ENCODE measurements at places on chromosomes 1 and 21. TPM values are rescaled to one million over a fixed set of nuclear protein-coding genes. Genes with fewer than 3 reads are reported as not detected.

DNA sequence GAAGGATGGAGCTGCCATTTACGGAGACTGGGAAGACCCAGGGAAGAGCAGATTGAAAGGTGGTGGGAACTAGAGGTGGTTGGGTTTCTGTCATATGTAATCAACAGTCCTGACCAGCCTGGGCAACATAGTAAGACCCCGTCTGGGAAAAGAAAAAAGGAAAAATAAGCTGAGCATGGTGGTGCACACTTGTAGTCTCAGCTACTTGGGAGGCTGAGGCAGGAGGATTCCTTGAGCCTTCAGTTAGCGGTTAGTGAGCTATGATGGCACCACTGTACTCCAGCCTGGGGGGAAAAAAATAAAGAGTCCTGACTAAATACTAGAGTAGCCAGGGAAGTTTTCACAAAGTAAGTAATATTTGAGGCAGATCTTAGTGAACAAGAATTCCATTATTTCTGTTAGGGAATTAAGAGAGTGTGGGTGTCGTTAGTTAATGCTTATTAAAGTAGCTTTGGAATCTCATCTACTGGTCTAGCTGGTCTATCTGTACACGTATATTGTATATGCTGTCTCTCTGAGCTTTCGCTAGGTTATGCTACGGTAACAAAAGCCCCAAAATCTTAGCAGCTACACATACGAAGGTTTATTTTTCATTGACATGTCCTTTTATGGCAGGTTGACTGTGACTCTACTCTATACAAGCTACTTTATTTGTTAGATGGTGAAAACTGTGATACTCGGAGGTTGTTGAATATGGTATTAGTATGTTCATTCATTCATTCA is 4.4 kb downstream of the NBPF1 start:
- no peak for DNase-seq

GPR52 gene
- total RNA-seq: 3.1 TPM

FTCD gene
- 1.8 TPM for total RNA-seq

DNA sequence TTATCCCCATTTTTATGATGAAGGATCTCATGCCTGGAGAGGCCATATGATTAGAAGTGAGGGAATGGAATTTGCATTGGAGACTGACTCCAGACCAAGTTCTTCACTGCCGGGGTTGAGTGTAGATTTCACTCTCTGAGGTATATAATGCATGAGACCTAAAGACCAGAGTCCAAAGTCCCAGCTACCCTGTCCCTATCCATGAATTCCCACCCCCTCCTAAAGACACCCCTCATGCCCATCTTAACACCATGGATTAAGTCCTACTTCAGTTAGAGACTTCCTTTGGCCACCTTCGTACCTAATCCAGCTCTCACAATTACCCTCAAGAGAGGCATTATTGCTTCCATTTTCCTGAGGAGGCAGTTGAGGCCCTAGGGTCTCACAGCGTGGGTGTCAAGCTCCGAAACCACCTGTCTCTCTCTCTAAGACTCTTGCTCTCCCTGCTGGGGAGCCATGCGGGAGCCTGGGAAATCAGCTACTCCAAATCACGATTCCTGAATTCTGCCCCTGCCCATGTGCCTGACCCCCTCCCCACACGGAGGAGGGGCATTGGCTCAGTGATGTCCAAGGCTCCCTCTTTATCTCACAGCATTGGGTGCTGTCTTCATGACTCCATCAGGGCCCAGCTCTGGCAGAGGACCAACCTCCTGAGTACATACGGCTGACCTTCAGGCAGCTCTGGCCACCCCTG is 11.7 kb upstream of the FOXO6 start:
- no peak for DNase-seq

DNA sequence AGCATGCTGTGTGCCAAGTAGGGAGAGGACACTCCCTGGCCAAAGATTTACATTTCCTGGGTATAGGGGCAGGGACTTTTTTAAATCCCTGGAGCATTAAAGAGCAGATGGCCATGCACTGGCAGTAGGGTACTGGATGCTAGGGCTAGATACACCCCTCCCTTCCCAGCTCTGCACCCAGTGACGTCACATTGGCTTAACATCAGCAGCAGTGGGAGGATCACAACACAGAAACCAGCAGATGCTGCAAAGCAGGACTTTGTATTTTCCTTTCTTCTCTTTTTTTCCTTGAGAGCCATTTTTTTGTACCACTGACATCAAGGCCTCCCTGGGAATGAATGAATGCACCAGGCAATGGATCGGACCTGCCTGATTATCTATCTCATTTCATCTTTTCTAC is 243.0 kb downstream of the KAZN start:
- DNase-seq: no peak

TTC34 gene
- 1.2 TPM for total RNA-seq

- no peak for DNase-seq
Measured at GRCh38 chr1:25020851-25021590, 90.9 kb upstream of the RUNX3 start.

GRCh38 chr1:163570071-163570470 is 248.3 kb downstream of the NUF2 start:
- DNase-seq: no peak

DNA sequence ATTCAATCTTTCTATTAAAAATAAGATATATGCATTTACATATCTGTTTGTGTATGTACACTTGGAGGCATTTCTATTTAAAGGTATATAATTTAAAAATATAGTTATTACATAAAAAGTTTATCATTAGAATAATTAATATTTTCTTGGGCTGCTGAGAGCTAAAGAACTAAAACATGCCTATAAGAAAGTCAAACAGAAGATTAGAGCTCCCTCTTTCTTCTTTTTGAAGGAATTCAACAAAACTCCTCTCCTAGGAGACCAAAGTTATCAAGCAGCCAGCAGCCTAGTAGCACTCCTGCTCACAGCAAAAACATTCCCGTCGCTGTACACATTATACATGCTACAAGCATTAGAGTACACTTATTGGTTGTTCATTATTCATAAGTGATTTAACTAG is 216.4 kb downstream of the VAV3 start:
- DNase-seq: no peak

KIAA1614 gene
- 16.6 TPM for total RNA-seq

LCE6A gene
- not detected for total RNA-seq

CACHD1 gene
- total RNA-seq: 2.5 TPM

GRCh38 chr1:58816747-58817221 is 32.9 kb upstream of the JUN start:
- no peak for DNase-seq

HOOK1 gene
- 12.0 TPM for total RNA-seq

GRCh38 chr1:7420098-7420445 is 351.0 kb upstream of the VAMP3 start:
- DNase-seq: no peak

GRCh38 chr1:46289976-46290375 is 13.4 kb downstream of the LRRC41 start:
- DNase-seq: no peak

KIF2C gene
- total RNA-seq: 1.6 TPM

- no peak for DNase-seq
Measured at GRCh38 chr21:45069711-45070110, 4.7 kb upstream of the ADARB1 start.

LPAR3 gene
- total RNA-seq: 49.0 TPM

GRCh38 chr1:68128157-68128556 is 77.7 kb upstream of the DIRAS3 start:
- no peak for DNase-seq

SAMD11 gene
- 6.9 TPM for total RNA-seq

DNA sequence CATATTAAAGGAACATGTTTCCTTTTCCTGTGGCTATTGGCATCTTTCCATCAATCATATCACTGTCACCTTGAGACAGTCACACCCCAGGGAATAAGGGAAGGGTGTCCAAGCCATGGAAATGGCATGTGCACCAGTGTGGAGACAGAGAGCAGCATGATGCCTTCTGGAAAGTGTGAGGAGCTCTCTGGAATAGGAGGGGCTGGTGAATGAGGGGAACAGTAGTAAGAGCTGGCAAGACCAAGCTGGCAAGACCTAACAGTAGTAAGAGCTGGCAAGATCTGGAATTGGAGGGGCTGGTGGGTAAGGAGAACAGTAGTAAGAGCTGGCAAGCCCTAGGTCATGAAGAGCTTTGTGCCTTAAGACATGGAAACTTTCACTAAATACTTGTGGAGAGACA is 186.7 kb downstream of the C1orf94 start:
- DNase-seq: no peak

LHX8 gene
- not detected for total RNA-seq

DNA sequence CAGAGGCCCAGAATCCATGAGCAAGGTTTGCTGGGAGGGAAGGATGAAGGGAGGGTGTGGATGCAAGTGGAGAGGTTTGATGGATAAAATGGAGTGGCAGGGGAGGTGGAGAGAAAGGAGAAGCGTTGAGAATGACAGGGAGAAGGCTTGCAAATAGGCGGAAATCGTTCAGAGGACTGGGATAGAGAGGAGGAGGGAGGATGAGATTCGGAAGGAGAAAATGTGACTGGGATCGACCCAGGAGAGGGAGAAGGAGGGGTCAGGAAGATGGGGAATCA is 376 bp downstream of the AVPR1B start:
- DNase-seq: no peak

TMEM82 gene
- total RNA-seq: not detected

DNA sequence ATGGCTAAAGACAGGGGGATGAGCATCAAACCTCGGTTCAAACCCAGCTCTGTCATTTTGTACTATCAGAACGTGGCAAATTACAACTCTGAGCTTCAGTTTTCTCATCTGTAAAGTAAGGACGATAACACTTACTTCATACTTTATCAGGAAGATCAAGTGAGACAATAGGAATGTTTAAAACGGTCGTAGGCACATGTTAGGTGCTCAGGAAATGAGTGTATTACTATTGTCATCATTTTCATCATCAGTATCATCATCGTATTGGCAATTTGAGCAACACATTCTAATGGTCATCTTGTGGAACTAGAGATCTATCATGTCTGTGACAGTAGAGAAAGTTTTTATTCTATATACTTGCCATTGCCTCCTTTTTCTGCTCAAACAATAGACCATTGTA is 22.1 kb upstream of the GADD45A start:
- no peak for DNase-seq

DNA sequence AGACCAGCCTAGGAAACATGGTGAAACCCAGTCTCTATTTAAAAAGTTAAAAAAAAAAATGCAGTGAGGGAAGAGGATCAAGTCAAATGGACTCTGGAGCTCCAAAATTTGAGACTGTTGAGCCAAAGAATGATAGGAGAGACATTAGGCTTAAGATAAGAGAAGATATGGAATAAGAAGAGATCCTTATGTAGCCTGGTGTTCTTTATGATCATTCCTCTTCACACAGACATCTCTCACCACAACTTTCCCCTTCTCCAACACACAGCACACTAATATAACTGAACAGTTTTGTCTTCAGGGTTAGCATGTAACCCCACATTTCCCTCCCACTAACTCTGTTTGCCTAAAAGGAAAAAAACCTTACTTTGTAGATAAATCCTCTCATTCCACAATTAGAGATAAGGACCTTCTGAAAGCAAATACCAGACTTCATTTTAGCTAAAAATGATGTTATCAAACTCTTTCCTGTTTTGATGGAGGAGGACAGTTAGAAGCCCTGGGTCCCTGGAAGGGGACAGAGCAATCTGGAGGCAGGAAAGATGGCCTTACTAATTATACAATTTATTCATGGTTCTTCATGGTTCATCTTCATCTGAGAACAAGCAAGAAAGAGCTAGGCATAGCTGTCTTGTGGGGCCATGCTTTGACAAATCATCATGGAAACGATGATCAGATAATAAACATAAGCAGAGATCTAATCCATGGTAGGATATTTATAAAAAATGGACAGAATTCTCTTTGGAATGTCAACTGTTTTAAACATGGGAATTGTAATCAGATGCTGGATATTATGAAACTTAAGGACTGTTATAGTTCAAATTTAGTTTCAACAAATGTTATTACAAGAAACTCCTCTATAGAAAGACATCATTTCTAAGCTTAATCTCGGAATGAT is 96.7 kb upstream of the S1PR1 start:
- no peak for DNase-seq

TSPAN1 gene
- total RNA-seq: 2.4 TPM

DNA sequence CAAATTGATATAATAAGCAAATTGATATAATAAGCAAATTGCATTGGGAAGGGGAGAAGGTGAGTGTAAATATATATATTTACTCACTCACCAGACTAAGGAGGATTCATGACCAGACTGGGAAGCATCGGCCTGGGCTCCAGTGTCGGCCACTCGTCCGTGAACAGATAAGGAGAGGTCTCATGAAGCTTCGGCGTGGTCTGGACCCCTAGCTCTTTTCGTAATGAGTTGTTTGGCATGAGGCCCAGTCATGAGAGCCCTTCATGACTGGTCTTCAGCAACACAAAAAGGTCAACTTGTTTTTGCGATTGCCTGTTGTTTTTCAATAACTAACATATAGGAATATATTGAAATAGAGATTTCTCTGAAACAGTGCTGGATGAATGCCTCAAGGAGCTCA is 222.9 kb upstream of the KCNK2 start:
- no peak for DNase-seq

KRTAP19-3 gene
- total RNA-seq: not detected

DNA sequence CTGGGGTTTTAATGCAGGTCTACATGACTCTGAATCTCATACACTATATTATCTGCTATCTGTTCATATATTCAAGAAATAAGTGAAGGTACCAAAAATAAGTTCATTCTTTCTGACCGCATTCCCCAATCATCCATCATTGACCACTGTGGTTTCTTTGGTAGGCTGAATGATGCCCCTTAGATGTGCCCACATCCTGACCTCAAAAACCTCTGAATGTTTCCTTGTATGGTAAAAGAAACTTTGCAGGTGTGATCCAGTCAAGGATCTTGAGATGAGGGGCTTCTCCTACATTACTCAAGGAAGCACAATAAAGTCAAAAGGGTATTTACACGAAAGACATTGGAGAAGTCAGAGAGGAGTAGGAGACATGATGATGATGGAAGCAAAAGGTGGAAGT is 60.6 kb upstream of the LRRC8B start:
- DNase-seq: no peak

DNA sequence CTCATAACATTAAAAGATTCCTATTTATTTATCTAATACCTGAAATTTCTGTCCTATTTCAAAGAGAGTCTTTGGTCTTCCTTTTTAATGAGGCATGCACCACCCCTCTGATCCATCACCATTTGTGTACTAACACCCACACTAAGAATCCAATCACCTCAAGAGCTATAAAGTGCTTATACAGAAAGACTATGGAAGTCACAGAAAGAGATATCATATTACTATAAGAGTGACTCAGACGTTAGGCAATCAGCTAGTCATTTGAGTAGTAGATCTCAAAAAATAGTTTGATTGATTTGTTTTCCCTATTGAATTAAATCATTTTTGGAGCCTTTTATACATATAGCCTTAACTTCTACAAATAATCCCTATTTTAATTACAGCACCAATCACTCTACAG is 46.1 kb downstream of the NME7 start:
- DNase-seq: no peak

DNA sequence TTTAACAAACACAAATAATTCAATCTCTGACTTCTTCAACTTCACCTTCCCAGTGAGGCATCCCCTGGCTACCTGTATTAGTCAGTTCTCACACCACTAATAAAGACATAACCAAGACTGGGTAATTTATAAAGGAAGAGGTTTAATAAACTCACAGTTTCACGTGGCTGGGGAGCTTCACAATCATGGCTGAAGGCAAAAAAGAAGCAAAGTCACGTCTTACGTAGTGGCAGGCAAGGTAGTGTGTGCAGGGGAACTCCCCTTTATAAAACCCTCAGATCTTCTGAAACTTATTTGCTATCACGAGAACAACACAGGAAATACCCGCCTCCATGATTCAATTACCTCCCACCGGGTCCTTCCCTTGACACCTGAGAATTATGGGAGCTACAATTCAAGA is 478.5 kb downstream of the ADGRL2 start:
- DNase-seq: no peak

GRCh38 chr1:115323366-115324004 is 14.6 kb downstream of the NGF start:
- no peak for DNase-seq

ARHGEF10L gene
- 54.0 TPM for total RNA-seq
